NCI-H345 (cell line): ENCODE measurements at places on chromosomes 2 and 18.

DNA sequence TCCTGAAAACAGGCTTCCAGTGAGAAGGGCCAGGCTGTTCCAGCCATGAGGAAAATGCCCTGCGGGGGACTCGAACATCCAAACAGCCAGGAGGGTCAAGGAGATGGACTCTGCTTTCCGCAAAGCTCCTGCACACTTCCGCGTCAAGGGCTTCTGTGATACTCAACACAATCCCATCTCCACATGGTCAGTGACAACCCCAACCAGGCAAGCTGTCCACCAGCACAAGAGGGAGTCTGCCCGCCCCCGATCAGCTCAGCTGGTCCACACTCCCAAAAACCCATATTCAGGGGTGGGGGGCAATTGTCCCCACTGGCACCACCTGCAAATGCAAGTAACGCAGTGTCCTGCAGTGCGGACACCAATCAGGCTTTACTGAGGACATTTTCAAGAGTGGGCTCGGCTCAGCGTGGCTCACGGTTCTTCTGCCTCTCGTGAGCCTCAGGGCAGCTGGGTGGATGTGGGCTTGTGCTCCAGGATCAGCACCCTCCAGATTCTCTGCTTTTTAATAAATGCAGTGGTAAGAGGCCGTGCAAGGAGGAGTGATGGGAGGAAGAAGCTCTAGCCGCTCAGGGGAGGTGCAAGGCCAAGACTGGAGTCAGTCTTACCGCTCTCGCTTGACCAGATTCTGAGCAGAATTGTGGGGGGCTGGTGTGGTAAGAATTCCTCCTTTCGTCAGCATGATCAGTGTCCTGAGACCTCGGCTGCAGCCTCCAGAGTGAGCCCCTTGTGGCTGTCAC lies 19.5 kb upstream of the CIDEA start:
- DNase-seq, result no peak

DNA sequence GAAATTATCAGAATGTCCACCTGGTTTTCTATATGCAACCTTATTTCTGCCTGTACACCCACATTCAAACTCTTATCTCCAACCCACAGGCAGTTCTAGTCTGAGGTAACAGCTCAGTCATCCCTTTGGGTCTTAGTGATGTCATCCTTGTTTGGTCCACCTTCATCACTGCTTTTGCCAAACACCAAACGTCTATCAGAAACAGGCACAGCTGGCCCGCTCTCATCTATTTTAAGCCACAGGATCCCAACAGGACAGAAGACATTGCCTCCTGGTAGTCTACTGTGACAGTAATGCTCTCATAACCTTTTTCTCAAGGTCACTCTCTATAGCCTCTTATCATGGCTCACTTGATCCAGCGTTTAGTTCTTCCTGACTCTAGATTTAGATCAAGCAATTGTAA lies 99.0 kb upstream of the CHAC2 start:
- DNase-seq, result no peak

- no peak for DNase-seq
Measured at GRCh38 chr2:59540864-59541263, 1012.6 kb downstream of the BCL11A start.

DNA sequence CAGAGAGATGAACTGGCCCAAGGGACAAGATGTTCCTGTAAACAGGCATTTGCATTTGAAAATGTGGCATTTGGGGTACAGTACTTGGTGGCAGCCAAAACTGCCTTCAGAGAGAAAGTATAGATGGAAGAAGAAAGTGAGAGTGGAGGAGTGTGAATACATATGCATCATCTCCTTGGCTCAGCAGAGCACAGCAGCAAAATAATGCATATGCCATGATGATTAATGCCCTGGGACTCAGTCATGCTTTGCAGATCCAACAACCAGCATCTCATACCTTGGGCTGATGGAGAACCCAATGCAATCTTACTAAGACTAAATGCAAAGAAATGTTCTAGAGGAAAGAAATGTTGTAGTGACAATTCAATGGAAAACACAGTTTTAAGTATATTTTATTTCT lies 29.7 kb upstream of the CYTIP start:
- DNase-seq, result no peak

DNA sequence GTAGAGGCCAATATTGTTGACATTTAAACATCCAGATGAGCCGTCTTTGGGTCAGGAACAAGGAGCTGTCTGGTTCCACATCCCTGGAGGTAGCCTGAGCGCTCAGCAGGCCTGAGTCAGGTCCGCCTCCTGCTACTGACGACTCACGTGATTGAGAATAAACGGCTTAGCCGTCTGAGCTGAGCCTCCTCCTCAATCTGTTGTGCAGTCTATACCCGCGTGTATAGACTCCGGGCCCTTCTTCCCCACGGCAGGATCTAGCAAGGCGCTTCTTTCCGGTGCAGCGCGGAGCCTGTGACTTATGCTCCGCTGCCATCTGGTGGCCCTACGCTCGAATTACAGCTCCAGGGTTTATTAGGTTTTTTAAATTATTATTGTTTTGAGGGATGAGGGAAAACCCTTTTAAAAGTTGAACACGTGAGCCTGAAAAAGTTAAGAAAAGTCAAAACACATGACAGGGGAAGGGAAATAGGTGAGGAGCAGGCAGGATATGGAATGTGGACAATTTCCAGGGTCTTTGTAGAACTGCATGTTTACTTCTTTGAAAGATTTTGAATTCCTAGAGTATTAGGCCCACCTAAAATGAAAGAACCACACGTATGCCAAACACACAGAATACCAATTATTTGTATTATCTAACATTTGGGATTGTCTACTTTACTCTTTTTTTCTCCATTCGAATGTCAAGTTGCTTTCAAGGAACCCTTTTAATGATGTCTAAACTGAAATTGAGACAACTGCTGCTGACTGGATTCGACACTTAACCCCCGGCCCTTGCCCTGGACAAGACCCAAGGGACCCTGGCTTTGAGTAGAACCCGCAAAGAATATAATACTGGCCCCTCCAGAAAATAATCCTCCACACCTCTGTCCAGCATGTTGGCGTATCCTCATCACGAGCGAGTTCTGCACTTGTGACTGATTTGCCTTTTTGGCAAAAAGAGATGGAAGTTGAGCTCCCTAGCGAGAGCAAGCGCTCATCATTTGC lies 112.4 kb upstream of the ZNF236 start:
- peak; percentile 73 for DNase-seq
